ENCODE measurements at places on chromosomes 2 and 18. TPM values are rescaled to one million over a fixed set of nuclear protein-coding genes. Genes with fewer than 3 reads are reported as not detected.

The SH3RF3 gene
- total RNA-seq: 0.05 TPM

The AKAIN1 gene
- not detected for total RNA-seq

The HTR2B gene
- total RNA-seq: not detected

DNA sequence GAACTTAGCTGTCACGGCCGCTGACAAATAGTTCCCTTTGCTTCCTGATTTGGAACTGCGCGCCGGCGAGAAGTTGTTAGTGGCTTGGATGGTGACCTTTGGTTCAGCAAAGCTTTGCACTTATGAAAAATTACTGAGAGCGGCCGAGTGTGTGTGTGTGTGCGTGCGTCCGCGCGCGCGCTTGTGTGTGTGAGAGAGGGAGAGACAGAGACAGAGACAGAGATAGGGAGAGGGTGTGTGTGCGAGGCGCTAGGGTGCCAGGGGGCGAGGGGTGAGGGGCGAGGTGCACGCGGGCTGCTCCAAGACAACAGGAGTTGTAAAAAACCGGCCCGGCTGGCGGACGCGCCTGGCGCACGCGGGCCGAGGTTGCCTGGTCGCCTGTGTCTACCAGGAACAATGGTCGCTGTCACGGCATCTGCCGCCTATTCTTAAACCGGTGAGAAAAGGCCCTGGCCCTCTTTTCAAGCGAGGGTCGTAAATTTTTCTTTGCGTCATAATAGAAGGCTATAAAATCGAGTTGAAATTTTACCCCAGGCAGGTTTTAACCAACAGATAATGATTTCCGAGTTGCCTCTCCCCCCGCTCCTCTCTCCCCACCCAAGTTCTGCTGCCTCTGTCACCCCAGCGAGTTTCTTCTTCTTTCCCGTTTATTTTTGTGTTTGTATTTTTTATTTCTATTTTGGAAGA, 535 bp downstream of the HOXD3 start:
- H3K27me3 ChIP-seq: peaks cover 64% of the 10 kb centered on the region
- H3K36me3 ChIP-seq: no peaks in the 10 kb centered on the region
- no peak for DNase-seq
- H3K4me3 ChIP-seq: no peak overlapping the region

- no peaks in the 10 kb centered on the region for H3K27me3 ChIP-seq
- H3K27ac ChIP-seq: no peak overlapping the region
- H3K4me3 ChIP-seq: no peak overlapping the region
- H3K4me1 ChIP-seq: no peaks in the 10 kb centered on the region
- peaks cover 9% of the 10 kb centered on the region for H3K36me3 ChIP-seq
- no peak for DNase-seq
Measured at GRCh38 chr2:83054751-83055150, 1404.3 kb downstream of the SUCLG1 start.

GRCh38 chr2:225471482-225471881, 72.0 kb downstream of the NYAP2 start:
- H3K36me3 ChIP-seq: no peaks in the 10 kb centered on the region
- no peaks in the 10 kb centered on the region for H3K27me3 ChIP-seq
- no peak overlapping the region for H3K27ac ChIP-seq
- H3K4me1 ChIP-seq: peaks cover 14% of the 10 kb centered on the region
- H3K4me3 ChIP-seq: no peak overlapping the region
- no peak for DNase-seq

DNA sequence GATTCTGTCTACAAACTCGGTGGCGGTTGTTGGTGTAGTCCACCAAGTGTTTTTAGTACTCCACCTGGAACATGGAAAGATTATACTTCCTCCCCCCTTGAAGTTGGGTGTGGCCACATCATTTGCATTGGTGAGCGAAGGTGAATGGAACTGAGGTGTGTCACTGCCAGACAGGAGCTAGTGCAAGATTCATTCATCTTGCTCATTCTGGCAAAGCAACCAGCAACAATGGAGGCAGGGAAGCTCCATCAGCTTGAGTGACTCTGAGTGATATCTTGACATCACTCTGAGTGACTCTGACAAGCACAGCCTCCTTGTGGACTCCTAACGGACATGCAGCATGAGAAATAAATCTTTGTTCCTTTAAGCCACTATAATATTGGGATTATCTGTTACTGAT, 54.7 kb upstream of the SLC1A4 start:
- H3K27me3 ChIP-seq: no peaks in the 10 kb centered on the region
- H3K27ac ChIP-seq: no peak overlapping the region
- no peak overlapping the region for H3K4me3 ChIP-seq
- H3K4me1 ChIP-seq: peaks cover 20% of the 10 kb centered on the region
- H3K36me3 ChIP-seq: no peaks in the 10 kb centered on the region

- H3K27ac ChIP-seq: no peak overlapping the region
- no peak overlapping the region for H3K4me3 ChIP-seq
- no peak for DNase-seq
- H3K36me3 ChIP-seq: no peaks in the 10 kb centered on the region
Measured at GRCh38 chr2:80852808-80853139, 548.2 kb upstream of the LRRTM1 start.

GRCh38 chr2:158456309-158457066, at the start of the genes CCDC148 and PKP4:
CCDC148 (minus strand) TSS chr2:158456753; CDS start chr2:158456439, 314 bp downstream.
PKP4 (plus strand) TSS chr2:158456952; CDS start chr2:158533185, 76,233 bp downstream.
- peaks cover 19% of the 10 kb centered on the region for H3K4me1 ChIP-seq
- peak within 1 kb of the TSS; percentile 53 for H3K27ac ChIP-seq
- peaks cover 32% of the 10 kb centered on the region for H3K27me3 ChIP-seq
- no peaks in the 10 kb centered on the region for H3K36me3 ChIP-seq

DNA sequence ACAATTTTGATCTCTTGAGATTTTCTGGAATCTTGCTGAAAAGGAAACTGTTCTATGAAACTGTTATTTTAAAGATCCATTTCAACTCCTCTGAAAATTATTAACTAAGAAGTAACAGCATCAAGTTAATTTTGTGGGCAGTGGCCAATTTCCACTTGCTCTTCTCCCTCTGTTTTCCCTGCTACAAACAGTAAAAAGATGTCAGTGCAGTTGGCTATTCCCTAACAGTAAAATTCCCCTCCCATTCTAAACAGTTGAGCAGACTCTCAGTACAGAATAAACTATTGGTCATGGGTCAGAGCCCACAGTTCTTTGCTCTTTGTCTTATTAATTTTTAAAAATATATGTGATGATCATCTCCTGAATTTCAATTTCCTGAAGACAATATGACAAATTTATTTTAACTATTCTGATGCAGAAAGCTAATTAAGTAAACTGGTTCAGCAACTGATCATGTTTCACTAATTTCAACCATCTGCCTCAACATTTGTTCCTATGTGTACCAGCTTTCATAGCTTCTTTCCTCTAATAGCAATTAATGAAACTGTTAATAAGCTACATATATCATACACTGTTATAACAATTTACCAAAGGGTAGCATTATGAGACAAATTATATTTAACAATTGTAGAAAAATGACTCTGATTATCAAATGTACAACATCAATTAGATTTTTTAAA, 41.1 kb upstream of the GALNT5 start:
- H3K36me3 ChIP-seq: no peaks in the 10 kb centered on the region
- no peak for DNase-seq
- peaks cover 3% of the 10 kb centered on the region for H3K27me3 ChIP-seq
- H3K4me3 ChIP-seq: no peak overlapping the region

DNA sequence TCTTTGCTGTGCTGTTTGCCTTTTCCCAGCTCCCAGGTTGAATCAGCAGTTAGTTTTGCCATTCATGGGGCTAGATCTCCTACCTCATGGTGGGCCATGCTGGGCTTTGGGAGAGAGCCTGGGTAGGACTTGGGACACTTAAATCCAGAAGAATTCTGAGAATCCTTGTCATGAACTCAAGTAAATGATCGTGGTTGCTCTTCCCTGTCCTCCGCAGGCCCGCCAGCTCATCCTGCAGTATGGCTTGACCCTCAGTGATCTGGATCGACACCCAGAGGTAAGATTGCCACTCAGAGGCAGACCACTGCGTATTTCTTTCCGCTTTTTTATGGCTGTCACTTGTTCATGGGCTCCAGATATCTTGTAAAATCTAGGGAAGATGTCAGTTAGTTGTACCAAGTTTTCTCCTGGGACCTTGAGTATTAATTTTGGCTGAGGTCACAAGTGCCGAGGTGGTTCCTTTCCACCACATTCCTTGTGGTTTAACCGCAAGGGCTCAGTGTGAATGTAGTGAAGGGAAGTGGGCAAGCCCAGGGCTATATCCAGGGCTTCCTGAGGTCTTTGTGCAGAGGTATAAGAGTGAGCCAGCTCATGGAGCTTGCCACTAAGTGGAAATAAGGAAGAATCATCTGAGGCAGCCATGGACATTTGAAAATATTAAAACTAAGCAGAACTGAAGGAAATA, 37.7 kb downstream of the RPIA start:
- H3K27me3 ChIP-seq: no peaks in the 10 kb centered on the region
- H3K36me3 ChIP-seq: peaks cover 4% of the 10 kb centered on the region
- no peak for DNase-seq
- H3K4me1 ChIP-seq: peaks cover 15% of the 10 kb centered on the region

Measured in natural killer cell treated with Interleukin-12 subunit alpha and Interleukin-12 subunit beta and Interleukin-15 and Interleukin-18, amount 100 ng/mL, for 72 hours (primary cell).